ENCODE measurements at places on chromosomes 16 and 17. TPM values are rescaled to one million over a fixed set of nuclear protein-coding genes. Genes with fewer than 3 reads are reported as not detected.

- DNase-seq: no peak
Measured at GRCh38 chr16:87570938-87571867, 31.1 kb upstream of the JPH3 start.

- no peak for DNase-seq
Measured at GRCh38 chr16:88365244-88365865, 17.4 kb upstream of the ZNF469 start.

DNA sequence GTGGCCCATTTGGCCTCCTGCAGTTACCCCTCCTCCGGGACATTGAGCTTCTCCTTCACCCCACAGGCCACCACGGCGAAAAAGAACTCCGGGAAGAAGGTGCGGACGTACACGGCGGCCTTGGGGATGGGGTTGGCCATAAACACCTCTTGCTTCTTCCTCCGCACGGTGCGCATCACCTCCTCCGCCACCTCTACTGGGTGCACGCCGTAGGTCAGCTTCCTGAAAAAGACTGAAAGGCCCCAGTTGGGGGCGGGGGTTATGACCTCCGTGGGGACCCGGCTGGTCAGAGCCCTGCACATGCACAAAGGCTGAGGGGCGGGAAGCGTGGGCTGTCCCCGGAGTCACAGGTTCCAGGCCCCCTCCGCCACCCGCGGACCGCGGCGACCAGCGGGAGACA is 19.9 kb downstream of the DHRS7C start:
- no peak for DNase-seq

DNA sequence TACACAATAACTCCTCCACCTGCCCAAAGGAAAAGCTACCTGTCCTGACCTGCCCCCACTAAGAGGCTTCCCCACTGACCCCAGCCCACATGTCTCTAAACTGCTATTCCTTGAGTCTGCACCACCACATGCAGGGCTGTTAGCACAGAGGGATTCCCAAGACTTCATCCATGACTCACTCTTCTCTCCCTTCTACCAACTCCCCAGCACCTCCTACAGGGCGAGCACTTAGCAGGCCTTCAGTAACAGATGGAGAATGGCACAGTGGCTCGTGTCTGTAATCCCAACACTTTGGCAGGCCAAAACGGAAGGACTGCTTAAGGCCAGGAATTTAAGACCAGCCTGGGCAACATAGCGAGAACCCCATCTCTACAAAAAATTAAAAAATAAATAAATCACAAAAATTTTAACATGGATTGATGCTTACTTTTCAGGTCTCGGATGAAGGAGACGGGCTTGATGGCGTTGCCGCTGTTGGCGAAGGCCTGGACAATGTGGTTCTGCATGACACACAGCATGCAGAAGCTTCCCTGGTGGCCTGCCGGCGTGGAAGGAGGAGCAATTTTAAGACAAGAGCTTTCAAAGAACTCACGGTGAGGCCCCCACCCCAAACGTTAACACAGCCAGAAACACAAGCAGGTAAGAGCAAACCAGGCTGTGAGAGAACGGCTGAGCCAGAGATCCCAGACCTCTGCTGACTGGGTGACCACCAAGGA is 12.0 kb downstream of the USP36 start:
- no peak for DNase-seq

DNA sequence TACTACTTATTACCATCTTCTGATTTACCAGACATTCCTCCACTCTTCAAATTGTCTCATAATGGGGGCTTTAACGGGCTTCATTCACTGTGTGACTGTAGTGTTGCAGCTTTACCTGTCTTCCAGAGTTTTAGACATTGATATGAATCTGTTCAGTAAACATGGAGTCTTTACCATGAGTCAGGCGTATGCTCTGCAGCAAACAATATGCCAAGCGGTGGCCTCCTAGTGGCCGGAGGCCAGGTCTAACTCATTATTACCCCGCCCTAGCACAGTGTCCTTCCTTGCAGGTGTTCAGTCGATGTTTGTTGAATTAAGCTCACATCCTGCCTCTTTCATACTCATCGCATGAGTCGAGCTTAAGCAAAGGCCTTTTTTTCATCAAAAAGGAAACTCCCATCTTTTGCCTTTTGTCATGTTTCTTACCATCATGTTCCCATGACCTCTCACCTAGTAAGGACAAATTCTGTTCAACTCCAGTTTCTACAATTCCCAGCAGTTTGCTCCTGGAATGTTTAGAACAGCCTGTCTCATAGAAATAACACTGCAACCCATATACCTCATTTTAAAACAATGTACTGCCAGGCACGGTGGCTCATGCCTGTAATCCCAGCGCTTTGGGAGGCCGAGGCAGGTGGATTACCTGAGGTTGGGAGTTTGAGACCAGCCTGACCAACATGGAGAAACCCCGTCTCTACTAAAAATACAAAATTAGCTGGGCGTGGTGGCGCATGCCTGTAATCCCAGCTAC is 39.4 kb downstream of the TUBD1 start:
- no peak for DNase-seq

DNA sequence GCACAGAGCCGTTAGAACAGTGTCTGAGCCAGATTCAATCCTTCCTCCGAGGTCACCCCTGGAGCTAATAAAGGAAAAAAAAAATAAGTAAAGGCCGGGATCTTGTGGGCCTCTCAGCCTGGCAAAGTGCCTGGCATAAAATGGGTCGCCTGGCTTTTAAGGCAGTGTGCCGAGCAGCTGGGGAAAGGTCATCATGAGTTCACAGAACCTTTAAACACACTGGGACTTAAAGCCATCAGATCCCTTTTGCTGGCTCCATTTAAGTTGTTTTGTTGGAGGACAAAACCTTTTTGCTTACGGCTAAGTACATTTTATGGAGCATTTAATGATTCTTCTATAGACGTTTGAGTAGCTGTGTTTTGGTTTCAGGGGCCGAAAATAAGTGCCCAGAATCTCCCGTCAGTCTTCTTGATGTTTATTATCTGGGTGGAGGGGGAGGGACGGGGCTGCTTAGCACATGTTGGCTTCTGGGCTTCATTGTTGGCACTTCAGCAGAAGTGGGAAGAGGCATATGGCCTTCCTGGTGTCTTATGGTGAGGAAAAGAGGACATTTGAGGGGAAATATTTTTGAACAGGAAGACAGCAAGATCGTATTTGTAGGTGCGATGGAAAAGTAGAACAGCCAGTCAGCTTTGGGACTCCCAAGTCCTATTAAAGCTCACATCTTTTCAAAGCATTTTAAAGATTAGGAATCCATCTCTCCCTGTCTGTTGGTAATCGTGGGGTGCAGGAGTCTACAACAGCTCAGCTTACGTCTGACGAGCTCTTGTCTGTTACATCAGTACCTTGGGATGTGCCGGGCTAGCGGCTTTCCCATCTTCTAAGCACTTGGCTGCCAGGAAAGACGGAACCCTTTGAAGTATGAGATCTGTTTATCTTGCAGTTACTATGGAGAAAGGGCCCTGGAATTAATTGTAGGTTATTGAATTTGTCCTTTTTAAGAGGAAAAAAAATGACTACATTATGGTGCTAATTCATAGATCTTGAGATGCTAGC is 31.1 kb downstream of the RBFOX1 start:
- no peak for DNase-seq

GRCh38 chr16:48535831-48536613 is 74.0 kb downstream of the N4BP1 start:
- no peak for DNase-seq

GRCh38 chr16:30903002-30903401 is 6.6 kb downstream of the CTF1 start:
- no peak for DNase-seq

- no peak for DNase-seq
Measured at GRCh38 chr17:33381201-33381600, 88.1 kb upstream of the ASIC2 start.

DNA sequence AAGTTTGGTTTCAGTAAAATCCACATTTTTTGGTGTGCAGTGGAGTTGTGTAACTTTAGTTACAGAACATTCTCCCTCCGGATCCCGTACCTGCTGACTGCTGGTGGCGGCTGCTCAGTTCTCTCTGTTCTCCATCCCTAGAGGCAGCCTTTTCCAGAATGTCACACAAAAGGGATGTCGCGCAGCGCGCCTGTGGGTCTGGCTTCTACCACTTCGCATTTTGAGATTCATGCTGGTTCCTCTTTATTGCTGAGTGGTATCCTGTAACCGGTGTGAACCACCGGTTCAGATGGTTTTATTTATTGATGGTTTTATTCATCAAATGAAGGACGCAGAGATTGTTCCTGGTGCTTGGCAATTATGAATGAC is 981 bp upstream of the CEP131 start:
- no peak for DNase-seq

DNA sequence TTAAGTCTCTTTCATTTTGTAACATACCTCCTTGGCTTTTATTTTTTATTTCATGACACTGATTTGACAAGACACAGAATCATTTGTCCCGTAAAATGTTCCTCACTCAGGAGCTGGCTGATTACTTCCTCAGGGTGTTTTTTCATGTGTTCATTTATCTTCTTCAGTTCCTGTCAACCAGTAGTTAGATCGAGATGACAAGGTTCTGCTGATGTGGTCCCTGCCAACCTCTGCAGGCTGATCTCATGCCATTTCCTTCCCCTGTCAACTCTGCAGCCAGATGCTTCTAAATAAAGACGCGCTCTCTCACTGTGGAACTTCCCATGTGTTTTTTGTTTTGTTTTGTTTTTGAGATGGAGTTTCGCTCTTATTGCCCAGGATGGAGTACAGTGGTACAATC is 8.1 kb upstream of the CXCL16 start:
- DNase-seq: no peak

DNA sequence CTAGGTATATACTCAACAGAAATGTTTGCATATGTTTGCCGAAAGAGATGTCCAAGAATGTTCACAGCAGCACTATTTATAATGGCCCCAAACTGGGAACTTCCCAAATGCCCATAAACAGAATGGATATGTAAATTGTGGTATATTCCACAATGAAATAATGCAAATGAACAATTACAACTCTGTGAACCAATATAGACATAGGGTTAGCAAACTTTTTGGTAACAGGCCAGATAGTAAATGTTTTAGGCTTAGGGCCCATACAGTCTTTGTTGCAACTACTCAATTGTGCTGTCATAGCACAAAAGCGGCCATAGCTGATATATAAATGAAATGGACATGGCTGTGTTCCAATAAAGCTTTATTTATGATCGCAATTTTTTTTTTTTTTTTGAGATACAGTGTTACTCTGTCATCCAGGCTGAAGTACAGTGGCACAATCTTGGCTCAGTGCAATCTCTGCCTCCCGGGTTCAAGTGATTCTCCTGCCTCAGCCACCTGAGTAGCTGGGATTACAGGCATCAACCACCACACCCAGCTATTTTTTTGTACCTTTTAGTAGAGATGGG is 16.5 kb downstream of the XYLT1 start:
- no peak for DNase-seq

- DNase-seq: no peak
Measured at GRCh38 chr16:79897104-79897452, 296.5 kb upstream of the MAF start.

- no peak for DNase-seq
Measured at GRCh38 chr16:60949800-60950199, 1086.4 kb downstream of the CDH8 start.

DNA sequence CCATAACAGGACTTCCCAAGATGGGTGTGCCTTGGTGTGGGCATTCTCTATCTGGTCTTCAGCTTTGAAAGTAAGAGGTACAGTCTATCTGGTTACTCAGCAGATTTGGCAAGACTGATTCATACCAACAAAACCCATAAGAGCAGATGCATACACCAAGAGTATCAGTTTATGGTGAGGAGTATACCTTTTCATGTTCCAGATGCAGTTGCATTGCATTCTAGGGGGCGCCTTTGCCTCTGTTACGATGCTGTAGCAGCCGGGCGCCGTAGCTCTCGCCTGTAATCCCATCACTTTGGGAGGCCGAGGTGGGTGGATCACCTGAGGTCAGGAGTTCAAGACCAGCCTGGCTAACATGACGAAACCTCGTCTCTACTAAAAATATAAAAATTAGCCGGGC is 31.1 kb upstream of the CARMIL2 start:
- no peak for DNase-seq

DNA sequence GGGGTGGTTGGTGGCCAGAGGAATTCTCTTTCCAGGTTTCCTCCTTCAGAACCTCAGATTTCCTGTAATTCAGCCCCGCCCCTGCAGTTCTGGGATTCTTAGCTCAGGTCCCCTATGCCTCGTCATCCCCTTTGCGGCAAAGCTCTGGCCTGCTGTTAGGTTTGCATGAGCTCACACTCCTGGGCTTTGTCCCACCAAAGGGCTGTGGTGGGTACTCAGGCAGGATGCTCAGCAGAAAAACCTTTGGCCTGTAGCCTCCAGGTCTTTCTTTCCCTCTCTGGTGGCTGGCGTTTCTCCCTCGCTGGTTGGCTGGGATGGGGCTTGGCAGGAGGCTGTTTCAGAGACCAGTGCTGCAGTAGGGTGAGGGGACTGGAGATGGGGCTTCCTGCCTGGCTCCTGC is 9.6 kb upstream of the PLEKHG4 start:
- no peak for DNase-seq

- no peak for DNase-seq
Measured at GRCh38 chr16:471353-472198, 46.1 kb downstream of the RAB11FIP3 start.

GRCh38 chr16:648071-648780 is 939 bp upstream of the WDR90 start:
- DNase-seq: no peak

GRCh38 chr16:19588661-19589060 is 33.2 kb downstream of the VPS35L start:
- no peak for DNase-seq

DNA sequence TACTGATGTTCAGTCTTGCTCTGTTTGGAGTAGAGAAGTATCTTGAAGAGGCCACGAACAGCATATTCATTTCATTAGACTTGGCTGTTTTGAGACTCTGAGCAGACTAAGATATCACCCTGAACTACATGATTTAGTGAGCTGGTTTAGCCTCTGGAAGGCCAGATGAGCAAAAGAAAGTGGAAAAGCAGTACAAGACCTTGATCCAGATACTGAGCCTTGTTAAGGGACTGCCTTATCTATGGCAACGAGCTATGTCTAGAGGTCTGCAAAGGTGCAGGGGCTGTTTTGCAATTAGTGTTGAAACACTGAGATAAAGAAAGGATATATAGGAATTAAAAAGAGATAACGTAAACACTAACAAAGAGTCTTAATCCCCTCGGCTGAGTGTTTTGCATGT is 231.4 kb downstream of the IRX3 start:
- DNase-seq: no peak

GRCh38 chr17:9115214-9116191 is 94.2 kb downstream of the NTN1 start:
- no peak for DNase-seq

GRCh38 chr16:87074641-87075318 is 242.4 kb downstream of the C16orf95 start:
- DNase-seq: peak; percentile 40

TPSAB1 gene
- not detected for total RNA-seq

KREMEN2 gene
- total RNA-seq: 4.5 TPM

SCARF1 gene
- total RNA-seq: 0.97 TPM

CDH8 gene
- 8.0 TPM for total RNA-seq

PRSS27 gene
- total RNA-seq: 19.0 TPM

MED9 gene
- total RNA-seq: 19.1 TPM

SLFN14 gene
- total RNA-seq: not detected

CCL4L2 gene
- total RNA-seq: not detected

NT5M gene
- total RNA-seq: 5.9 TPM

KIFC3 gene
- total RNA-seq: 48.4 TPM

SLC16A5 gene
- 16.4 TPM for total RNA-seq
